ENCODE measurements at places on chromosomes 2 and 18.
A peak's percentile ranks its signal among the peaks of the same experiment; 100 is the strongest.

GRCh38 chr18:45686891-45687611 is 36.9 kb upstream of the SLC14A1 start:
- DNase-seq = peak; percentile 69

DNA sequence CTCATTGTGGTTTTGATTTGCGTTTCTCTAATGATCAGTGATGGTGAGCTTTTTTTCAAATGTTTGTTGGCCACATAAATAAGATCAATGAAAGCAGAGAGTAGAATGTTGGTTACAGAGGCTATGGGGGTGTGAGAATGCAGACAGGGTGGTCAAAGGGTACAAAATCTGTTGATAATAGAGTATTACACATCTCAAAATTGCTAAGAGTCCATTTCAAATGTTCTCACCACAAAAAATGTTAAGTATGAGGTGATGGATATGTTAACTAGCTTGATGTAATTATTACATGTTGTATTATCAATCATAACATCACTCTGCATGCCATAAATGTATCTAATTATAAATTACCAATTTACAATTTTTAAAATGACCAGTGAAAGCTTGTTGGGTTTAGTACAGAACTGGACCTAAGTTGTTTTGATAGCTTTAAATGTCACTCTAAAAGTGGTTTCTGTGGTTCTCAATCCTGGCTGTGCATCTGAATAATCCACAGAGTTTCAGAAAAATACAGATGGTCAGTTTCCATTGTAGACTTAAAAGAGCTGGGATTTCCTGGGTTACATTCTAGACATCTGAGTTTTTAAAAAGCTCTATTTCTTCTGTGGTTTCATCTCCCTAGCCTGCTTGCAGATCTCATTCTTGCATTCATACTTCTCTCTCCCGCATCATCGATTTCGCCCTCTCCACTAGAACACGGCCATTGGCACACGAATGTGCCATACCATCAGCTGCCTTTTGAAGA is 286.0 kb upstream of the LYPD1 start:
- no peak for DNase-seq

- DNase-seq = no peak
These were observed 59.4 kb upstream of the TMEM17 start for GRCh38 chr2:62565309-62565908.

DNA sequence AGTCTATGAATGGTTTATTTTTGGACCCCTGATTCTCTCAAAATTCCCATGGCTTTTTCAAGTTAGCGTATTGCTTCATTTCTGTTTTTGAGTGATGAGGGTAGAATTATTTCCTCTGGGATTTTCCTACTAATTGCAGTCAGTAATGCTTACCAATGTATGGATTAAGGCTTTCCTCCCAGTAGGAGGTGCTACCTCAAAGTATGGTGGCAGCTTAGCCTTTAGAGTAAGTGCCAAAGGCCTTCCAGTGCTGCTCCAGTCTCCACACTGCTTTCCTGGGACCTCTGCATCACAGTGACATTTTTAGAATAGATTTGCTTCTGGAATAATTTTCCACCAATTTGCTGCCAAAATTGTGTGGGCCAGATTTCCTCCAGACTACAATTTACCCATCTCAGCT is 16.2 kb upstream of the SSB start:
- no peak for DNase-seq

All from activated CD4-positive, alpha-beta memory T cell treated with anti-CD3 and anti-CD28 coated beads, Interleukin-2, amount 10 ng/mL, durations not matched to agents 7 days and 5 days (primary cell).